Endodermal cell (in vitro differentiated cells): ENCODE measurements at places on chromosomes 16 and 17. TPM values are rescaled to one million over a fixed set of nuclear protein-coding genes. Genes with fewer than 3 reads are reported as not detected.

Gene CCL3
- total RNA-seq = not detected in 3 replicates

DNA sequence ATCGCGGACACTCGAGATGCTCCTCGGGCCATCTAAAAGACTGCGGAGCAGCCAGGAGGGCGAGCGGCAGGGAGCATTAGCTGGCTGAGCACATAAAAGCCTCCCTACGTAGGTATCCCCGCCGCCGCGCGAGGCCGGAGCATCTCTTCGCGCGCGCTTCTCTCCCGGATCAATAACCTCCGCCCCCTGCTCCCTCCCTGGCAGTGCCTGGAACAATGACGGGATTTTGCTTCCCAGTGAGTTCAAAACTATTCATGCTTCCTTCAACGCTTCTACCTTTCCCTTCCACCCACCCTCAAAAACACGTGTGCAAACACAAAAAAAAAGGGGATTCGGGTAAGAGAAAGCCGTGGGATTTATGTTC lies 984 bp downstream of the CENPV start:
- DNase-seq = peak; percentile 85
- H3K27me3 ChIP-seq = no peaks in the 10 kb centered on the region
- peak overlapping the region; percentile 96 for H3K27ac ChIP-seq
- H3K36me3 ChIP-seq = peaks cover 27% of the 10 kb centered on the region

DNA sequence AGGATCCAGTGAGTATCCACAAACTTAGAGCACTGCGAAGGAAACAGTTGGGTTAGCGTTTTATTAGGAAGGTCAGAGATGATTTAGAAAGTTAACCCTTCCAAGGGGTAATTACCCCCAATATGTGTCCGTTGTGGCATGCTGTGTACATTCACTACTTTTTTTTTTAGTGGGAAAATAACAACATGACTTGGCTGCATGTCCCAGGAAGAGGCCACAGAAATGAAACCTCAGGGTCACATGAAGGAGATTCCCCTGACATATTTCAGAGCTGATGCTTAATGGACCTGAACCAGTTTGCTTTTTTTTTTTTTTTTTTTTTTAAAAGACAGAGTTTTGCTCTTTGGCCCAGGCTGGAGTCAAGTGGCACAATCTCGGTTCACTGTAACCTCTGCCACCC lies 167.5 kb downstream of the PRKCA start:
- DNase-seq = no peak
- H3K27ac ChIP-seq = no peak overlapping the region

DNA sequence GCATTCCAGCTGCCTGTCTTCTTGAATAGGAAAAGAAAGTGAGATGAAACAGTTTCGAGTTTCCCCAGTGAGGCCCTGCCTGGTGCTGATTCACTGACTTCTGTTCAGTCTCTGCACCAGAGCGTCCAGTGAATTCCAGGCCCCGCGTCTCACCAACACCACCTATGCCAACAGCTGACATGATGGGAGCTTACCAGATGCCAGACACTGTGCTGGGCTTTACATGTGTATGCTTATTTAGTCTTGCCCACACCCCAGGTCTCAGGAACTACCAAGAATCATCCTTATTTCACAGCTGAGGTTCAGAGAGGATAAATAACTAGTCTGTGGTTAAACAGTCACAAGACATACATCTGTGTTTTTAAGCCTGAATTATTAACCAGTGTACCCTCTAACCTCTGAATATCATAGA lies 29.1 kb upstream of the IRX6 start:
- DNase-seq = no peak
- no peaks in the 10 kb centered on the region for H3K36me3 ChIP-seq
- H3K4me1 ChIP-seq = no peaks in the 10 kb centered on the region
- no peak overlapping the region for H3K4me3 ChIP-seq

DNA sequence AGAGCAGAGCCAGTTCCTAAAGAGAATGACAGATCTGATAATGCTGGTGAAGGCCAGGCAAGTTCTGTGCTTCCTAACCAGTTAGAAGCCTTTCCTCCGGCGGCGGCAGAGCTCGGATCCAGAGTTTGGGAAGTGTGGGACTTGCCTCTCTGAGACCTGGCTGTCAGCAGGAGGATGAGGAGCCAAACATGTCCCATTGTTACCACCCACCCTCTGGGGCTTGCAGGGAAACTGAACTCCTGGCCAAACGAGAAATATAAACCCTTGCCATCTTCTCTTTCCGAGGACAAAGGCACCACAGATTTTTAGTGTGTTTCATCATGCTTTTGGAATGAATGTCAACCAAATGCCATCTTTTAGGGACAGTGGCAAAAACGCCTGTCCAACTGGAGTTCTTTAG lies 80.2 kb upstream of the SMURF2 start:
- H3K27me3 ChIP-seq = no peaks in the 10 kb centered on the region
- H3K4me3 ChIP-seq = no peak overlapping the region
- H3K27ac ChIP-seq = no peak overlapping the region
- H3K36me3 ChIP-seq = no peaks in the 10 kb centered on the region

- peaks cover 10% of the 10 kb centered on the region for H3K4me1 ChIP-seq
- peaks cover 33% of the 10 kb centered on the region for H3K36me3 ChIP-seq
- H3K4me3 ChIP-seq = no peak overlapping the region
Observed at GRCh38 chr17:46732754-46733398, 85.6 kb downstream of the WNT3 start.

GRCh38 chr17:71976011-71976649 lies 144.7 kb upstream of the SOX9 start:
- no peak overlapping the region for H3K27ac ChIP-seq
- H3K36me3 ChIP-seq = no peaks in the 10 kb centered on the region
- no peak overlapping the region for H3K4me3 ChIP-seq
- peak; percentile 71 for DNase-seq

GRCh38 chr17:38431346-38432145 lies 3.3 kb downstream of the ARHGAP23 start:
- DNase-seq = peak; percentile 39
- no peaks in the 10 kb centered on the region for H3K36me3 ChIP-seq
- no peak overlapping the region for H3K27ac ChIP-seq
- no peak overlapping the region for H3K4me3 ChIP-seq
- H3K4me1 ChIP-seq = no peaks in the 10 kb centered on the region

DNA sequence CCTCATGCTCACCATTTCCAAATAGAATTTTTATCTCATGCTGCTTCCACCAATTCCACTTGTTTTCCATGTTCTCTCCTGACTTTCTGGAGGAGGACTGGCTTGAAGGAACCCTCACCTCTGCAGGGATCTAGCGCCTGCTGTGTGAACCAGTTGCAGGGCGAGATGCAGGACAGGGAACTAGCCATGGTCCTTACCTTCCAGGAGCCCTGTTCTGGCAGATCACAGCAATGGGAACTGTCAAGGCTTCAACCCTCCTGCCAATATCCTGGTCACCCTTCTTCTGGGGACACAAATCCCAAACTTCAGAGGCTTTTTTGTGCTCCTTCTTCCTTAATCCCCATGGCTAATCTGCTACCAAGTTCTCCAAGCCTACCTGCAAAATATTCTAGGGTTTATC lies 60.4 kb upstream of the MMP2 start:
- no peaks in the 10 kb centered on the region for H3K4me1 ChIP-seq
- DNase-seq = peak; percentile 81
- no peak overlapping the region for H3K27ac ChIP-seq
- peaks cover 28% of the 10 kb centered on the region for H3K27me3 ChIP-seq

DNA sequence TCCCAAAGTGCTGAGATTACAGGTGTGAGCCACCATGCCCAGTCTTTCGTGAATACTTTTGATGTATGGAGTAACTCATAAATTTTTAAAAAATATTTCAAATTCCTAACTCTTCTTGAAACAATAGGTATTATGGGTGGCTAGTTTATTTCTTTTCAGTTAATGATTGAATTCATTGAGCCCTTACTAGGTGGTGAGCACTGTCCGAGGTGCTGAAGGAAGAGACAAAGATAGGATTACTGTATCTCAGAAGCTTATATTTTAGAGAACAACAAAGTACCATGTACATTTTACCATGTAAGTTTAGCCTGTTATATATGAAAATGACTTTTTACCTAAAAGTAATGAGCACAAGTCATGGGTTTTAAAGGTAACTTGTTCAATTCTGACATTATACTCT lies 418.3 kb downstream of the NPIPA7 start:
- no peak overlapping the region for H3K27ac ChIP-seq
- H3K36me3 ChIP-seq = no peaks in the 10 kb centered on the region
- H3K27me3 ChIP-seq = peaks cover 55% of the 10 kb centered on the region
- H3K4me1 ChIP-seq = no peaks in the 10 kb centered on the region
- DNase-seq = peak; percentile 63

DNA sequence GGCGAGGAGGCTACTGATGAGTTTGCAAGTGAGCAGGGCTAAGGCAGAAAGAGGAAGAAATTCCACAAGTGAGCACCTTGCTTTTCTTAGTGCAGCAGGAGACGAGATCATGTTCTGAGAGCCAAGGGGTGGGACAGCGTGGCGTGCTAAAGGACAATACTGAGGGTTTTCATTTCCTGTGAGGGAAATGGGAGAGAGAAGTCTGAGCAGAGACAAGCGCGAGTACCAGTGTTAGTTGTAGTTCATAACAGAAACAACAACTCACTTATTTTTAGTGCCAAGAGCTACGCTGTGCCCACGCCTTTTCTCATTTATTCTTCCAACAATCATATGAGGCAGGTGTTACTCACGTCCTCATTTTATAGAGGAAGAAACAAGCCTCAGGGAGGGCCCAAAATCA lies 2.3 kb downstream of the SPACA3 start:
- no peak overlapping the region for H3K4me3 ChIP-seq
- no peaks in the 10 kb centered on the region for H3K27me3 ChIP-seq
- no peaks in the 10 kb centered on the region for H3K36me3 ChIP-seq
- no peak overlapping the region for H3K27ac ChIP-seq
